HS-5 (cell line): ENCODE measurements at places on chromosomes 12 and 14.

DNA sequence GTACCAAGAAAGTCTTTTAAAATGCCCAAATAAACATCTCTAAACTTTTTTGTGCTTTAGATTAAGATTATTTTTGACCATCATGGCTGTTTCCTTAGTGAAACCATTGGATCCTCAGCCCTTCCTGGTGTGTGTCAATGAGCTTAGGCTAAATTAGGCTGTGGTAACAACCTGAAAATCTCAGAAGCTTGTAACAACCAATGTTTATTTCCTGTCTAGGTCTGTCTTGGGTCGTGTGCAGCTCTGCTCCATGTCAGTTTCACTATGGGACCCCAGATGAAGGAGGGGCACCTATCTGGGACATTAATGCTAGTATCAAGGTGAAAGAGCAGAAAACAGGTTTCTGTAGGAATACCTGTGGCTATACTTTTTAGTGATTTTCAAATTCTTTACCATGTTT, 49.9 kb downstream of the KCNMB4 start:
- no peak for DNase-seq

- no peak for DNase-seq
These were observed 136.7 kb downstream of the ZNF664 start for GRCh38 chr12:124109760-124110159.

DNA sequence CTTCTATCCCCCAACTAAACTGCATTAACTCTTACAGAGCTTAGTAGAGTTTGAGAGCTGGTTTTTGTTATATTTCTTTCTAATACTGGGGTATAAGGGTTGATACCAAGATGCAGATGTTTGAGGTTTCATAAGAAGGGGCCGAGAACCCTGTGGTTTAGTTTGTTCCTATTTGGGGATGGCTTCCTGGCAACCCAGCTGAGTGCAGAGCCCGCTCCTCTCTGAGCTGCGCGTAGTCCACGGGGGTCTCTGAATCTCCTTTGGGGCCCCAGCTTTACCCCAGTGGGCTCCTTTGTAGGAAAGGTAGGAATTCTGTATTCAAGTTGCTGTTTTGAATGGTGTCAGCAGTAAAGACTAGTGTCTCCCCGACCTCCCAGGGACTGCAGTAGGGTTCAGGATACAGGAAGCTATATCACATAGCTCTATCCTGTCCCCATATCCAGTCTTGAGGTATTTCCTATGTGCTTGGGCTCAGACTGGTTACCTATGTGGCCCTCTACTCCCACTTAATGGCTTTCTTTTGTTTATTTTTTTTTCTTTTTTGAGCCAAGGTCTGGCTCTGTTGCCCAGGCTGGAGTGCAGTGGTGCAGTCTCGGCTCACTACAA, 25.4 kb downstream of the PLXNC1 start:
- no peak for DNase-seq

- DNase-seq: no peak
These were observed 372.8 kb upstream of the KITLG start for GRCh38 chr12:88953029-88953586.

- DNase-seq: peak; percentile 80
These were observed 457.9 kb upstream of the FOXG1 start for GRCh38 chr14:28308734-28309133.
